ENCODE measurements at places on chromosomes 3 and 15.

DNA sequence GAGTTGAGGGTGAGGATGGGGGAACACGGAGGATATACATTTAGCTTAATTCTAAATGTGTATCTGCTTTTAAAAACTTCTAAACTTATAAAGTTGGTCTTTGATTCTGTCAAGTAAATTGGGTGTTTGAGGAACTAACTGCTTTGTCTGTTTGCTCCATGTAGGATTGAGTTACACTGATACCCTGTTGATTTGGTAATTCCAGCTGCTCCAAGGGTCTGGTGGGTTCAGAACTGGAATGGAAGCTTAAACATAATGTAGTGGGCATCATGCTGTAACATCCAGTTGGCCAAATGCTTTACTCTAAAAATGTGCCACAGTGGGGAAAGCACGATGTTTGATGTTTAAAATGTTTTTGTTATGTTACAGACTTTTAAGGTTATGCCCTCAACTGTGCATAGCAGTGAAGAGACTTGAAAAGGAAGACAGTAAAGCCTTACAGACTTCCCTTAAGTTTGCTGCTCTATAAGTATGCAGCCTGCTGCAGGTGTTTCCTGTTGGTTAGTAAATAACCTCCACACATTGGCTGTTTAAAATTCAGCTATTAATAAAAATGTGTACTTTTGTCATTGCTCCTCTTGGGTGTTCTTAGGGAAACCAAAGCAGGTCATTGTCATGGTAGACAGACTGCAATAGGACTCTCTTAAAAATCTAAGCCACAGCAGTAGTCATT is 5.9 kb upstream of the EDEM1 start:
- DNase-seq = no peak

DNA sequence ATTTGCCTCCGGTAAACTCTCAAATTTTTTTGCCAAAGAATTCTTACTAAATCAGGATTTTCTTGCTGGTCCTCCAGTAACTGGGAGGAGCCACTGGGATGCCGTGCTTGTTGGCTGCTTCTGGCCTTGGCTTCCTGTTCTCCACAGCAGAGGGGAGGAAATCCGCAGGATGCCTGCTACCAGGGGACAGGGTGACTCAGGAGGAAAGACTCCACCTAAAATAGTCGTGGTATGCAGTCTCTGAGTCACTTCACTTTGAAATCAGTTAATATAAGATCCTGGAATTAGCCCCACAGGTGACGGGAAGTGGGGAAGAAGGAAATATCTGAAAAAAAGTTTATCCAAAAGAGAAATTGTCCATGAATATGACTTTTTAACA is 6.5 kb upstream of the TM4SF18 start:
- peak; percentile 97 for DNase-seq

GRCh38 chr3:123423031-123423430 is 25.9 kb downstream of the ADCY5 start:
- DNase-seq = no peak

DNA sequence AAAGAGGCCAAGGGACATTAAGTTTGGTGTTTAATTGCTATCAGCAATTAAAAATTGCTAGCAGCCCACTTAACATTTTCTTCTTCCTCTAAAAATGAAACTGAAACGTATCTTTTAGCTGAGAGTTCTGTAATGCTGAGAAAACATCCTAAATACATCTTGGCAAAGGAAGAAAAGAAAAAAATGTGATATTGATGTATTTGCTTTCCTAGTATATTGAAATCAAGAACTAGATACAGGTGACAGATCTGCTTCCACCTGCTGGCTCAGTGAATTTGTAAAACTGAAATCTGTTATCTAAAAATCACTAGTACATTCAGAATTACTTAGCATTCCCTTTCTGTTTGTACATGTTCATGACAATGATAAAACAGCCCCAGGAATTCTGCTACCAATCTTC is 283.2 kb downstream of the ZBTB20 start:
- no peak for DNase-seq

GRCh38 chr15:70479056-70479455 is 284.3 kb downstream of the UACA start:
- no peak for DNase-seq

DNA sequence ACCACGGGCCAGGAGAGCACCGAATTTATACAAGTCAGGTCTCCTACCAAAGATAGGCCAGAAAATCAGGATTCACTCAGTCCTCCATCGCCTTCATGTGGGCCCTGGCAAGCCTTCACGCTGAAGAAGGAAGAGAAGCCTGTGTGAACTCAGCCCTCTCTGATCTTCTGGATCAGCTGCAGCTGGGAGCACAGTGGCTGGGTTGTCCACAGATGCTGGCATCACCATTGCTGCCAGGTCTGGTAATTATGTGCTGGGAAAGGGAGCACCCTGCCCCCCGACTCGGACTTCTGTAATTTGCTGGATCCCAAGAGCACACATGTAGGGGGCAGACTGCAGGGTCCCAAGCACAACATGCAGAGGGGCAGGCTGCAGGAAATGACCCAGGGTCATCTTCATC is 12.4 kb upstream of the PDE8A start:
- no peak for DNase-seq
